ENCODE measurements at places on chromosomes 16 and 17. TPM values are rescaled to one million over a fixed set of nuclear protein-coding genes. Genes with fewer than 3 reads are reported as not detected.

DNA sequence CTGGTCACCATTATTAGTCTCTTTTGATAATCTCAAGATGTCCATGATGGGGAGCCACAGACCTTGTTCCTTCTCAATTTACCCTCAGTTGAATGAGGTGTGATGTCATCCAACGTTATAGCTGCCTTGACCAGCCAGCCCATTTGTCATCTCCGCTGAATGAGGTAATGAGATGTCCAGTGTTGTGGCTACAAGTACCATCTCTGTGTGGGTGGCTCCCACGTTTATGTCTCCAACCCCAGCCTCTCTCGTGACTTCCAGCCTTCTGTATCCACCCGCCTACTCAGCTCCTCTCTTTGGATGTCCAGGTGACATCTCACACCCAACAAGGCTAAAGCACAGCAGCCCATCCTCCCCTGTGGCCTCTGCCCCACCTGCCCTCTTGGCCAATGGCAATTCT, 18.2 kb downstream of the DNAH17 start:
- DNase-seq, result no peak

- no peak for DNase-seq
These were observed at the start of gene ABCC3 for GRCh38 chr17:50634224-50634914. ABCC3 (plus strand) TSS chr17:50634881; CDS start chr17:50634937, 56 bp downstream.

DNA sequence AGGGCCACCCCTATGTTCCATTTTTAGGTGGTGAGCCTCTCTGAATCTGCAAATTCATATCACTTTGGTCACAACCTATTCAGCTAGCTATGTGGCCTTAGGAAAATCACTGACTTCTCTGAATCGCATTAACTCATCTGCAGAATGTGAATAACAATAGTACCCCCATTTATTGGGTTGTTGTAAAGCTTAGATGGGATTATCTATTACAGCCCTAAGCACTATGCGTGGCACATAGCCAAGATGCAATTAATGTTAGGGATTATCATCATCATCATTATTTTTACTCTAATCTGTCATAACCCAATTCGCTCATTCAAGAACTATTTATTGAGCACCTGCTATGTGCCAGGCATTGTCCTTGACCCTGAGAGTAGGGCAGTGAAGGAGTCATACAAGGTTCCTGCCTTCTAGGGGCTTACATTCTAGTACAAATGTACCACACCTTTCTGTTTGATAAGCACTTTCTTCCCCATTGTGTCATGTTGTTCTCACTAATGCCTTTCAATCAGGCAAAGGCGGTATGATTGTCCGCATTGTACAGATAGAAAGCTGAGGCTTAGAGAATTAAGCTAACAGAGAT, 38.5 kb downstream of the CHD9 start:
- no peak for DNase-seq

Gene ARL17A
- total RNA-seq, result 27.9 TPM

GRCh38 chr16:71387045-71387871, 28.7 kb downstream of the CALB2 start:
- no peak for DNase-seq

Gene CX3CL1
- total RNA-seq, result not detected

DNA sequence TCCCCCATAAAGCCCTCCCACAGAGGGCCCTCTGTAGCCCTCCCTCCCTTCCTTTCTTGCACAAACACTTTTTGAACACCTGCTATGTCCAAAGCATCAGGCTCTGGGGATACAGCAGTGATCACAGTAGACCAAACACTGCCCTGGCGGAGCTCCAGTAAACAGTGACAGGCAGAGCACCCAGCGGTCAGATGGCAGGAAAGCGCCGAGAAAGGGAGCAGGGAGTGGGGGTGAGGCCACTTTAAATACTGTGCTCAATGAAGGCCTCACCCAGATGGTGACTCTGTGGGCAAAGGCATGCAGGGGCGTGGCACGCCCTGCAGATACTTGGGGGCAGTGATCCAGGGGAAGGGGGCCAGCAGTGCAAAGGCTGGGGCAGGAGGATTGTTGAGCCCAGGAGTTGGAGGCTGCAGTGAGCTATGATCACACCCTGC, 7.6 kb downstream of the PRR29 start:
- DNase-seq, result no peak

- no peak for DNase-seq
These were observed 5.9 kb downstream of the CLEC19A start for GRCh38 chr16:19291475-19291874.

Gene TOM1L1
- 1.7 TPM for total RNA-seq

GRCh38 chr17:6831661-6832263, at the start of gene TEKT1:
TEKT1 (minus strand) TSS chr17:6831729; CDS start chr17:6830376, 1,353 bp downstream.
- no peak for DNase-seq

Gene CES3
- 0.73 TPM for total RNA-seq

- no peak for DNase-seq
These were observed 15.1 kb upstream of the BBS2 start for GRCh38 chr16:56534847-56535383.

Gene ADAD2
- total RNA-seq, result 0.47 TPM

- no peak for DNase-seq
These were observed 18.9 kb downstream of the LGALS9 start for GRCh38 chr17:27649929-27650328.

Gene ALOX12B
- total RNA-seq, result 1.5 TPM

Gene PHF12
- total RNA-seq, result 46.2 TPM

Gene TK1
- 129 TPM for total RNA-seq

Gene C1QTNF8
- not detected for total RNA-seq

GRCh38 chr16:3881499-3881990, 1.0 kb upstream of the CREBBP start:
- DNase-seq, result no peak

Gene TNFSF13
- 4.6 TPM for total RNA-seq
